Activated T-cell treated with anti-CD3 and anti-CD28 coated beads, Interleukin-2, amount 50 U/mL, for 72 hours (primary cell): ENCODE measurements at places on chromosomes 1 and 21.
A peak's percentile ranks its signal among the peaks of the same experiment; 100 is the strongest.

DNA sequence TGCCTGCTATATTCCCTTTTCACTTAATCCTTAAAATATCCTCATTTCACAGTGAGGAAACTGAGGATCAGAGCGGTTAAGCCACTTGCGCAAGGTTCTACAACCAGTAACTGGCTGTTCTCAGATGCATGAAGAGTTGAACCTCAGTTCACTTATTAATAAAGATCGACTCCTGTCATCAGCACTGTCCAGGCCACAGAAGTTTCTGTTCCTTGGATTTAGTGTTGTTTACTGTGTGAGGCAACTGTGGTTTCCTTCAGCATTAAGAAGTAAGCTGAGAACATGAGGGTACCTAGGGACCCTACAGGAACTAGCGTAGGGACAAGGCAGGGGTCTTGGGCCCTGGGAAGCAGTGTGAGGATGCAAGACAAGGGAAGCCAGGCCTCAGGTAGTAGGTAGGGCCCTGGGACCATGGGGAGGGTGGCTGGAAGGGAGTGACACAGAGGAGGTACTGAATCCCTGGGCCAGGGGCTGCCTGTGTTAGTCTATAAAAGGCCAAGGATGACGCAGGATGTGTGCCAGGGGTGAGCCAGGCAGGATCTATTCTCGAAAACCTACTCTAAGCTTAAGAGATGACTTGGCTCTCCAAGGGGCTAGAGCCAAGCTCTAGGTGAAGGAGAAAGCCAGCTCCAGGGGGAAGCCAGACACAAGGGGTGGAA lies 181.2 kb upstream of the CSF3R start:
- DNase-seq = no peak

DNA sequence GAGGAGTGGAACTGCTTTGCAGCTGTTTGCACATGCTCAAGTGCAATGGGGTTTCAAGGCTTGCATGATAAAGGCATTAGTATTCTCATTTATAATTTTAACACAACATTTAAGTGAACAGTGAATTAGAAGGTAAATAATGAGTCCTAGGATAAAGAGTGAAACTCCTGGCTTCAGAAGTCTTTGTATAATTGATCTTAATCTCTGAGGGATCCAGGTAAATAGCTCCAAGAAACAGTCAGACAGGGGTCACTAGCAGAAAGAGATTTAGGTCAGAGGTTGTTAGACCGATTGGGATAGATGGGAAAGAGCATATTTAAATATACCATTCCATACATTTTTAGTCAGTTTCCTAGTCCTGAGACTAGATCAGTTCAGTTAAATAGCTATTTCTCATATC lies 14.1 kb upstream of the THEM4 start:
- DNase-seq = no peak

DNA sequence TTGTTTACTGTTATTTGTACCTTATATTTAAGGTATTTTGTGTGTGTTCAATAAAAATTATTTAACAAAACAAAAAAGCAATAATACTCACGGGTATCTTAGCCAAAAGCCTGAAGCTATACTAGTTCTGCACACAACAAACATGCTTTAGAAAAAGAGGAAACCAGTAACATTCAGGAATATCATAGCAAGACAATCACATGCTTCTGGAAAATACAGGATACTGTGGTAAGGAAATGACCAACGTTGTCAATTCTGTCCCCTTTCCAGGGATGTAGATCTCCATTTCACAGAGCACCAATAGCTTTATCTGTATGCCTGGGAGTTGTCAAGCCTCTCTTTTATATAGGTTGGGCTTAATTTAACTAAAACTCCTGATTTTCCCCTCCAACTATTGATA lies 288.4 kb downstream of the SMYD3 start:
- DNase-seq = no peak

GRCh38 chr21:34091032-34091431 lies 17.7 kb downstream of the MRPS6 start:
- DNase-seq = no peak

- no peak for DNase-seq
Observed at GRCh38 chr1:119773711-119774241, 5.1 kb upstream of the HMGCS2 start.

GRCh38 chr1:213397638-213398037 lies 346.6 kb downstream of the RPS6KC1 start:
- DNase-seq = no peak

DNA sequence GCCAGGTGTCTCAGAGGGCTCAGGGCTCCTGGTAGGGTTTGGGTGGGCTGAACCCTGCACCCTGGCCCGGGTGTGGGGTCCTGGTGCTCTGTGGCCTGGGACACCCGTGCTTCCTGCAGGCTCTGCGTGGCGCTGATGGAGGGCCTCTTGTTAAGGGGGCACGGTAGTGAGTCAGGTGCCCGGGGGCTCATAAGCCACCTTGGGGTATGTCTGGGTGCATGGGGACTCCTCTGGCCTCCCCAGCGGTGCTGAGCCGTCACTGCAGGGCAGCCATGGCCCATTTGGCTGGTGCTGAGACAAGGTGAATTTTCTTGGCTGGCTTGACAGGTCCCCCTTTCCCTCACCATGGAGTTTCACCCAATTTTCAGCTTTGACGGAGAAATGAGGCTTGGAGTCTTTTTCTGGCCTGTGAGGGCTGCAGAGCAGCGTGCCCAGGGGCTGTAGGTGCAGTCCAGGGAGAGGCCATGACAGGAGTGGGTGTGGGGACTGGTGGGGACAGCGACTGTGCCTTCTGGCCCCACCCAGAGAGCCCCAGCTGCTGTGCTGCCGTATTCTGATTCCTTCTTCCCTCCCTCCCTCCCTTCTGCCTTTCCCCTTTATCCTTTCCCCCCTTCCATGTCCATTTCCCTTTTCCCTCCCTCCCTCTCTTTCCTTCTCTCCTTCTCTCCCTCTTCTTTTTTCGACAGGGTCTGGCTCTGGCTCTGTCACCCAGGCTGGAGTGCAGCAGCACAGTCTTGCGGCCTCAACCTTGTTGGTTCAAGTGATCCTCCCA lies 40.4 kb downstream of the SKI start:
- DNase-seq = no peak

- DNase-seq = no peak
Observed at GRCh38 chr1:162349635-162350330, 26.9 kb downstream of the SPATA46 start.

- DNase-seq = no peak
Observed at GRCh38 chr21:42601656-42602055, 51.8 kb upstream of the PDE9A start.

GRCh38 chr1:27365372-27366112 lies 1.2 kb downstream of the MAP3K6 start:
- DNase-seq = peak; percentile 75

GRCh38 chr1:163203561-163203960 lies 845 bp upstream of the RGS5 start:
- no peak for DNase-seq

DNA sequence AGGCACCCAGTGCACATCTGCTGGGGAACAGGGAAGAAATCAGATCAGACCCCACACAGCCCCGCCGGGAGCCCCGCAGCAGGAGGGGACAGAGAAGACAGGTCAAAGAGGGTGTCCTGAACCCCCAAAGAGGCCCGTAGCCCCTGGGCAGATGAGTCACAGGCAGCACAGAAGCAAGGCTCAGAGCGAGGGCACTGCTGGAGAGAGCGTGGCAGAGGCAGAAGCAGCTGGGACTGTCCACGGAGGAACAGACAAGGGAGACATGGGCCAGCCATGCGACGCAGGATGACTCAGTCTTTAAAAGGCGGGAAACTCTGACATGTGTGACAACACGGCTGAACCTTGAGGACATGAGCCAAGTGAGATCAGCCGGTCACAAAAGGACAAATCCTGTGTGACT lies 14.5 kb upstream of the PRDM16 start:
- DNase-seq = no peak

DNA sequence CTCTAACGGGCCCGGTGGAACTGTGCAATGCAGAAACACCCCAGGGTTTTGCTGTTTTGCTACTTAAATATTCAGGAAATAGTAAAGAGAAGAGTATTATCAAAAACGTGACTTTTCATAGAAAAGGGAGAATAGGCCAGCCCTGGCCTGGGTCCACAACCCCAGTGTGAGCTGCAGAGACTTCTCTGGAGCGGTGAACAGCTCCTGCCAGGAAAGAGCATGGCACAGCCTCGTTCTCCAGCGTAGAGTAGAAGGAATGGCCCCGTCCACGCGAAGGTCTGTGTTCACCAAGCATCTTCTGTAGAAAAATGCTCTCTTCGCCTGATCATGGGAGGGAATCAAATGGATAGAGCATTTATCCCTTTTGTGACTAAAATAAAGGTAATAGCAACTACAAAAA lies 51.4 kb downstream of the PDE9A start:
- no peak for DNase-seq

DNA sequence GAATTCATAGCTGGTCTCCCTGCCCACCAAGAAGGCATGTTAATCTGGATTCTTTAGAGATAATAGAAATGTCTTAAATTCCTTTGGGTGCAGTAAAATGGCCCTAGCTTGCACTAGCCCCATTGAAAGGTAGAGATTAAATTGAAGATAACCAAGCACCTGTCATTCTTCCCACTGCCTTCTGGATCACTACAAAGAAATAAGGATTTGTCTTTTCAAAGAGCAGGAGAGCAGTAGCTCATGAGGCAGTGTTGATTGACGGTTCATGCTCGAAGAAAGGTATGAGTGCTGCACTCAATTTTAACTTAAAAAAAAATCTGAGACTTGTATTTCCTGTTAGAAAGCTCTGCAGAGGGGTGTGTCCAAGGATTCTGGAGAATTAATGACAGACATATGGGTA lies 74.9 kb upstream of the F3 start:
- DNase-seq = no peak

DNA sequence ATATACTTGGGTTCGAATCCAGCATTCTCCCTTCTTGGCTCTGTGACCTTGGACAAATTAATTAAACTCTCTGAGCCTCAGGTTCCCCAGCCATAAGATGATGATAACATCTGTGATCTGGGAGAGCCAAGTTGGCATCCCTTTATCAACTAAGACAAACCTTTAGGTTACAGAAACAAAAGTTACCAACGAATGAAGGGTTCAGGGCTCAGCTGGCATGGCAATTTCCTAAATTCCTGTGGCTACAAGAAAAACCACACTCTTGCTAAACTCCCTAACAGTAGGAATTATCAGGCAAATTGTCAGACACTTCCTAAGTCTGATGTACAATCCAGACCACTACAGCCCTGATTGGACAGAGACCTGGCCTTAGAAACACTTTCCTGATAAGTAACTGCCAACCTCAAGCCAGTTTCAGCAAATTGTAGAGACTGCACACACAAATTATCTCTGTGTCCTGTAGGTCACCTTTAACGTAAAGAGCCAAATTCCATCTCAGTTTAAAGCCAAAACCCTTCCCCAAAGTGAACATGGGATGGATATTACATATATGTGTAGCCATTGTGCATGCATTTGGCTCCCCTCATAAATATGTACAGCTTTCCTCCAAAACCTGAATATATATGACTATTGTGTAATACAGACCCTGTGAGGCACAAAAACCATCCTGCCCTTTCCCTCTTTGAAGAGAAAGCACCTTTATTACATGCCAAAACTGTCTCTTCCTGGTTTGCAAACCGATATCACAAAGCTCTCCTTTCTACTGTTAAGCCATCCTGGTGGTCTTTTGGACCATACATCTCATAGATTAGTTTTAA lies 39.5 kb upstream of the EDARADD start:
- no peak for DNase-seq

GRCh38 chr1:204792354-204792692 lies 78.3 kb upstream of the NFASC start:
- no peak for DNase-seq

DNA sequence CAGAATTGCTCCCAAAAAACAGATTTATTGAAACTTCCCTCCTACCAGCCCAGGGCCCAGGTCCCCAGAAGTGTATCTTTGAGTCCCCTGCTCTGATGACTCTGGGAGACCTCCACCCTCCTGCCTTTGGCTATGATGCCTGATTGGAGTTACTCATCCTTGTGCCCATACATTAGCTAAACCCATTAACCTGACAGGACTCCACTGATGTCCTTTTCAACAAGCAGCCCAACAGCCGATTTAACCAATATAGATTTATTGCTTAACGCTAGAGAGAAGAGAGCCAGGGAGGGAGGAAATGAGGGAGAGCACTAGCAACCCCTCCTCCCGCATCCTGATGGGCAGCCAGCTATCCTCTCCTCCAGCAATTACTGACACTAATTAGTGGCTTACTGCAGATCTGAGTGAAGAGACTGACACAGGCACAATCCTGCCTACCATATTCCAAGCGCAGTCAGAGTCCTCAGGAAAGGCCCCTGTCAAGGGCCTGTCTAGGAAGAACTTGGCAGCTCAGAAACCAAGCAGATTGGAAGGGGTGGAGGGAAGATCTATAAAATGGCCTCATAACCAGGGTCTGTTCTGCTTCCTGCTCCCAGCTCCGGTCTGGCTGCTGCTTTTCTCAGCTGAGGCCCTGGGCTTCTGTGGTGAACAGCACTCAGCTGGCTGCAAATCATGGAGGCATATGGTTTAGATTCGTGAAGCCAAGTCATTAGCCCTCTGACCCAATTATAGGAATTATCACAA lies 484.5 kb upstream of the DAB1 start:
- no peak for DNase-seq

GRCh38 chr1:240967070-240967724 lies 355.2 kb upstream of the GREM2 start:
- no peak for DNase-seq

- DNase-seq = no peak
Observed at GRCh38 chr1:211705467-211706091, 30.2 kb upstream of the NEK2 start.

GRCh38 chr1:231919239-231919885 lies 292.8 kb downstream of the DISC1 start:
- DNase-seq = no peak

- DNase-seq = no peak
Observed at GRCh38 chr1:230291731-230292620, 134.2 kb downstream of the PGBD5 start.
